ENCODE measurements at places on chromosomes 7 and 10. TPM values are rescaled to one million over a fixed set of nuclear protein-coding genes. Genes with fewer than 3 reads are reported as not detected.

MMD2 gene
- total RNA-seq: not detected

NANOS1 gene
- total RNA-seq: 1.0 TPM

CYP2C8 gene
- total RNA-seq: not detected

HEPACAM2 gene
- not detected for total RNA-seq

SUN3 gene
- not detected for total RNA-seq

ARMC10 gene
- total RNA-seq: 51.8 TPM

POLL gene
- 32.4 TPM for total RNA-seq

HMX2 gene
- total RNA-seq: not detected

PHKG1 gene
- 3.4 TPM for total RNA-seq

AGAP5 gene
- 11.0 TPM for total RNA-seq

GPRIN2 gene
- not detected for total RNA-seq

ACSL5 gene
- total RNA-seq: 50.7 TPM

PYROXD2 gene
- 2.8 TPM for total RNA-seq

GNAI1 gene
- 5.3 TPM for total RNA-seq

PPP1R3C gene
- not detected for total RNA-seq

PLAC9 gene
- not detected for total RNA-seq

ADRB1 gene
- total RNA-seq: not detected

NPFFR1 gene
- not detected for total RNA-seq

ARHGAP12 gene
- 2.4 TPM for total RNA-seq

DYNC1I1 gene
- not detected for total RNA-seq

HHEX gene
- 0.16 TPM for total RNA-seq

MYL10 gene
- not detected for total RNA-seq

GATA3 gene
- total RNA-seq: 79.5 TPM

NACAD gene
- total RNA-seq: 0.05 TPM

PTPN20 gene
- total RNA-seq: not detected

C10orf71 gene
- not detected for total RNA-seq

HPSE2 gene
- not detected for total RNA-seq

DRGX gene
- not detected for total RNA-seq

ZPBP gene
- total RNA-seq: not detected

PNLIPRP1 gene
- total RNA-seq: not detected

OR6B1 gene
- total RNA-seq: not detected

KBTBD2 gene
- total RNA-seq: 34.0 TPM

IDI1 gene
- 76.0 TPM for total RNA-seq

OPALIN gene
- total RNA-seq: not detected

OPN1SW gene
- total RNA-seq: not detected

BBS9 gene
- 3.8 TPM for total RNA-seq

CASP7 gene
- 20.7 TPM for total RNA-seq

FFAR4 gene
- not detected for total RNA-seq

CCDC7 gene
- 10.2 TPM for total RNA-seq

PNLIP gene
- not detected for total RNA-seq

SLC29A4 gene
- 0.29 TPM for total RNA-seq

GAD2 gene
- not detected for total RNA-seq

SLC16A12 gene
- total RNA-seq: not detected

EBLN1 gene
- not detected for total RNA-seq

ACTL6B gene
- not detected for total RNA-seq

ARL3 gene
- 6.8 TPM for total RNA-seq

KEL gene
- not detected for total RNA-seq

MBL2 gene
- total RNA-seq: not detected

EVX1 gene
- not detected for total RNA-seq

NCF1 gene
- total RNA-seq: 0.39 TPM

ZDHHC6 gene
- total RNA-seq: 52.6 TPM

AKR1C1 gene
- total RNA-seq: 0.29 TPM

CXCL12 gene
- total RNA-seq: not detected

BHLHA15 gene
- total RNA-seq: 0.57 TPM

DKK1 gene
- not detected for total RNA-seq

C10orf67 gene
- 0.18 TPM for total RNA-seq

STEAP2 gene
- not detected for total RNA-seq

STEAP4 gene
- total RNA-seq: 1.1 TPM

MRPL32 gene
- 81.5 TPM for total RNA-seq

CTAGE15 gene
- 0.91 TPM for total RNA-seq
